LHCN-M2 (cell line): ENCODE measurements at places on chromosomes 5 and 9. TPM values are rescaled to one million over a fixed set of nuclear protein-coding genes. Genes with fewer than 3 reads are reported as not detected.

- peak; percentile 95 for DNase-seq
Observed at GRCh38 chr5:109743770-109744212, 54.1 kb downstream of the MAN2A1 start.

GRCh38 chr9:98632839-98633238 lies 75.9 kb downstream of the GABBR2 start:
- no peak for DNase-seq

DNA sequence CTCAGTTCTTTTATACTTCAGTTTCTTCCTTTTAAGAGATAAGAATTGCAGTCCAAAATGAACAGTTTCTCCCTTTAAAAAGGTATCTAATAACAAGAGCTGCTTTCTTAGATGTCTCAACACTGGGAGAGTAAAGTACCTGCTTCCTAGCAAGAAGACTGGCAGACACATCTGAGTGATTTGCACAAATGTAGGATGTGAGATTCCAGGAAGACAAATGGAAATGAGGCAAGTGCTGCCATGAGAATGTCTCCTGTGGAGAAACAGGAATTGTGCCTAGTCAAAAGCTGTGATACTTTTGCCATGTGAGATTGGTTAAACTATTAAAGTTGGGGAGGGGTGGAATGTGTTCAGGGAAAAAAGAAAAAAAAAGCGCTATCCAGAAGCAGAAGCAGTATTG lies 159.1 kb downstream of the HTR1A start:
- no peak for DNase-seq

GRCh38 chr5:147530530-147531389 lies 20.9 kb upstream of the DPYSL3 start:
- DNase-seq = peak; percentile 93

- no peak for DNase-seq
Observed at GRCh38 chr5:172477466-172477865, 23.1 kb upstream of the SH3PXD2B start.

- no peak for DNase-seq
Observed at GRCh38 chr9:115461280-115461679, 343.3 kb upstream of the TNC start.

DNA sequence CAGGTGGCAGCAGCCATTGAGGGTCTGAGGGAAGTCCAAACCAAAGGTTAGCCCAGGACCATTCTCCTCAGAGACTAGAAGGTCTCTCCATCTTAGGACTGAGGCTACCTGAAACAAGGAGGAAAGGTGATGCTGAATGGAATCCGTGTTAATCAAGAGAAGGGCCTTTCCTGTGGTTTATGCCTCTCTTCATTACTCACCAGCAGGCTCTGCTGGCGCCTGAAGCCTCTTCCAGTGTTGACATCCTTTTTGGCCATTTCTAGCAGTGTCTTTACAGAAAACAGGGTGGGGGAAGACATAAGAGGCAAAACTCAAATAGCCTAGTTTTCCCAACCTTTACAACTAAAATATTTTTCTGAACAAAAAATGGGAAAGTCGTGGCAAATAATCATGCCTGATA lies 98.0 kb downstream of the ENC1 start:
- peak; percentile 46 for DNase-seq

Gene TEK
- 2.6 and 3.3 TPM in 2 replicates for total RNA-seq

Gene HSPA9
- total RNA-seq = 424 and 464 TPM in 2 replicates

Gene PNPLA7
- total RNA-seq = 0.17 and 0.26 TPM in 2 replicates

Gene CARTPT
- not detected in 2 replicates for total RNA-seq

Gene C5orf58
- not detected in 2 replicates for total RNA-seq

Gene GRXCR2
- not detected in 2 replicates for total RNA-seq

Gene TMED7
- 111 and 115 TPM in 2 replicates for total RNA-seq

Gene PGM5
- not detected in 2 replicates for total RNA-seq

Gene MEIKIN
- total RNA-seq = not detected in 2 replicates

Gene BTNL9
- not detected in 2 replicates for total RNA-seq
